ENCODE measurements at places on chromosomes 13 and 19. TPM values are rescaled to one million over a fixed set of nuclear protein-coding genes. Genes with fewer than 3 reads are reported as not detected.
A peak's percentile ranks its signal among the peaks of the same experiment; 100 is the strongest.

PDE4C gene
- under 0.01 TPM for total RNA-seq

LRRC8E gene
- under 0.01 TPM for total RNA-seq

OR2Z1 gene
- not detected for total RNA-seq

PCDH9 gene
- 0.20 TPM for total RNA-seq

TNFRSF19 gene
- 0.22 TPM for total RNA-seq

RGL3 gene
- total RNA-seq = 1.8 TPM

CARS2 gene
- total RNA-seq = 51.6 TPM

DNA sequence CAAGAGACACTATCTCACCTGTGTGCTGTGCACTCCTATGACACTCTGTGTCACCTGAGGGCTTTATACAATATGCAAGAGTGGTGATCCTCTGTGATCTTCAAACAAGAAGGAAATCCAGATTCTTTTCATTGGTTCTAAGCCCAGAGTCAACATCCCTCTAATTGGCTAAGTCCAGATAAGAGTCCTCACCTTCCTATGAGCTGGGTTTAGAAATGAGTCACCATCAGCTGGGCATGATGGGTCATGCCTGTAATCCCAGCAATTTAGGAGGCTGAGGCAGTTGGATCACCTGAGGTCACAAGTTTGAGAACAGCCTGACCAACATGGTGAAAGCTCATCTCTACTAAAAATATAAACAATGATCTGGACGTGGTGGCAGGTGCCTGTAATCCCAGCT is 144.4 kb downstream of the ZNF675 start:
- DNase-seq = no peak

DNA sequence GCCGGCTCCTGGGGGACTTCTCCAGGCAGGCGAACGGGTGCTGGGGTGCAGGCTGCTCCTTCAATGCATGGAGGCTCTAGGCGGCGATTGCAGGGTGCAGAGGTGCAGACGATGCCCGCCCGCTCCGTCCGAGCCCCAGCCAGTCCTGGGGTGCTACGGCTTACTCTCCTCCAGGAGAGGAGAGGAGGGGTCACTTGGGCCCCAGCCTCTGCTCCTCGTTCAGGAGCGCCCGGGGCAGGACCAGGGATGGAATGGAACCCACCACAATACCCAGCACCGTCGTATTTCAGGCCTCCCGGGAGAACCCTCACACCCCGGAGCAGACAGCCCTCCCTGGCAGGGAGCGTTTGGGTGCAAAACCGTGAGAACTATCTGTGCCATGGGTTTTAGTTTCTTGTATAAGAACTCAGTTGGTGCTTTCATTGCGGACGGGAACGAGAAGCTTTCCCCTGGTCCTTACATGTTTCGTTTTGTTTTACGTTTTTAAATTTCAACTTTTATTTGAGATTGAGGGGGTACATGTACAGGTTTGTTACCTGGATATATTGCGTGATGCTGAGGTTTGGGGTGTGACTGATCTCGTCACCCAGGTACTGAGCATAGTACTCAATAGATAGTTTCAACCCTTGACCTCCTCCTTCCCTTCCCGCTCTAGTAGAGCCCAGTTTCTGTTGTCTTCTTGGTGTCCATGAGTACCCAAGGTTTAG is 46.8 kb downstream of the ARHGEF18 start:
- peak; percentile 26 for DNase-seq

DNA sequence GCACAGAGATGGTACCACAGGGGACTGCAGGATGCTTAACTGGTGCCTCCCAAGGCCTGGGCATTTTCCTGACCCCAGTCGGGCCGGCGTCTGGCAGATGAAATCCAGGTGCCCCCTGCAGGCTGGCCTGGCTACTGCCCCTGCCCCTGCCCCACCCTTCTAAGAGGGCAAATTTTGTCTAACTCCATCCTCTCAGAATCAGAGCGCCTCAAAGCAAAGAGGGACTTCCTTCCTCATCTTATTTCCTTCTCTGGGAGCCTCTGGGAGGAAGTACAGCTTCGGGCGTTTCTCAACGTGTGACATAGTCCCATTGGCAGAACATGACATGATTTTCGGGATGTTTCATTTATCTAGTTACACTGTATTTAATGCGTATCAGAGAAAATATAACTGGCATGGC is 2.7 kb downstream of the PRKACA start:
- peak; percentile 60 for DNase-seq

DNA sequence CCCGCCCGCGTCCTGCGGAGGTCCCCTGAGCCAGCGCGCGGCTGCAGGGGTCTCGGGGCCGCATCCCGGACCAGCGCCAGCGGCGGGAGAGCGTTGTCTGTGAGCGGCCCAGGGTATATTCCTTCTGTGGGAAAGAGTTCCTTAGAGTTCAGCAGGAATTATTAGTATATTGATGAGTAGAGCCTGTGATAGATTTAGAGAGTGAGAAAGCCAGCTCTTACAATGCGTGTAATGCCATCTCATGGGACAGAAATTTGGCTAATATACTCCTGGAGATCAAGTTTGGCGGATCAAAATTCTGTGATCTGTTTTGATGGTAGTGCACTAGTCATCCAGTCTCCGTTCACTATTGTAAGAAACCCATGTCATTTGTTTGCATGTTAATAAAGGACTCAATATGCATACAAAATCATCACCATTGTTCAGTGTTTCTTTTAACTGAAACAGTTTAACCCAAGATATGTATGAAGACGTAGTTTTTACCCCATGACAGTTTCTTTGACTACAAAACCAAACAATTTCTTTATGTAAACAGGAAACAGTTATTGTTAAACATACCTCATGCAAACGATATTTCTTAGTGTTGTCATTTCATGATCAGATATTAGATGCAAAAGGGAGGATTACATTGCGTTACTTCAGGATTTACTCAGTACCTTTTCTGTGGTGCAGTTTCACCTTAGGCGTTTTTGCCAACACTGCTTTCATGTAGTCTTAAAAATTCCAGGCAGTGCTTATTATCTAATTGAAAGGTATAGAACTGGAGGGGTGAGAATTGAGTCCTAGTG is 9.9 kb downstream of the TNFRSF19 start:
- DNase-seq = peak; percentile 39

GRCh38 chr13:51733374-51734298 is 70.3 kb downstream of the DHRS12 start:
- DNase-seq = peak; percentile 37

- DNase-seq = peak; percentile 77
These were observed 11.1 kb downstream of the LYL1 start for GRCh38 chr19:13091400-13092157.

- DNase-seq = peak; percentile 10
These were observed 698.0 kb downstream of the PCDH9 start for GRCh38 chr13:66532146-66532545.

DNA sequence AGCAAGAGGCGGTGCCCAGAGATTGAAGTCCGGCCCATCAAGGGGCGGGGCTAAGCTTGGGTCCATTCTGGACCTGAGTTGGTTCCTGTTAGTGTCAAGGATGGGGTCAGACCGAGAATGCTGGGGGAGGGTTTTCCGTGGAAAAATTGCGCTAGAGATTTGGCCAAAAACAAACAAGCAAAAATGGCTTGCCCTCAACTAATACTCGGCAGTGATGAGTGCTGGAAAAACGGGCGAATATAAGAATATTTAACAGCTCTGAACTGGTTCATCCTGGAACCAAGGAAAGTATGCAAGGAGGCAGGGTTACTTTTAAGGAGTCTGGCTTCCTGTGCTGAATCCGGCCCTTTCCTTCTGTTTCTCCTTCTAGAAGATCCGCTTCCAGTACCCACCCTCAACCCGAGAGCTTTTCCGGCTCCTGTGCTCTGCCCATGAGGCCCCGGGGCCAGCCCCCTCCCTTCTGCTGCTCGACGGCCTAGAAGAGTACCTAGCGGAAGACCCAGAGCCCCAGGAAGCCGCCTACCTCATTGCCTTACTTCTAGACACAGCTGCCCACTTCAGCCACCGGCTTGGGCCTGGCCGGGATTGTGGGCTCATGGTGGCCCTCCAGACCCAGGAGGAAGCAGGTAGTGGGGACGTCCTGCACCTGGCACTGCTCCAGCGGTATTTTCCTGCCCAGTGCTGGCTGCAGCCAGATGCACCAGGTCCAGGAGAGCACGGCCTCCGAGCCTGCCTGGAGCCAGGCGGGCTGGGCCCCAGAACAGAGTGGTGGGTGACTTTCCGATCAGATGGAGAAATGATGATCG is 880 bp downstream of the SWSAP1 start:
- peak; percentile 78 for DNase-seq

DNA sequence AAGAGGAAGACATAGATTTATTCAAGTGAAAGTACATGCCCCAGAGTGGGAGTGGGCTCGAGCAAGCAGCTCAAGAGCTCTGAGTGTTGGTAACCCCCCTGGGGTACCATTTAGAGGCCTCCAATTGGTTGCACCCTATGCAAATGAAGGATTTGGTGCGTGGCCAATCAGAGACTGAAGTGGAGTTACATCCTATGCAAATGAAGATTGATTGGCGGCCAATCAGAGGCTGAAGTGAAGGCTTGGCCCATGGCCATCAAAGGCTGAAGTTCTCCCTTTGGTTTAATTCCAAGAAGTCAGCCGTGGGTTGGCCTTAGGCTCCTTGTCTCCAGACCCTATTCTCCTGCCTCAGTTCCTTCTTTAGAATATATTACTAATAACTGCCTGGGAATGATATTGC is 12.9 kb upstream of the IGFL1 start:
- no peak for DNase-seq
